ENCODE measurements at places on chromosomes 11 and 22.

DNA sequence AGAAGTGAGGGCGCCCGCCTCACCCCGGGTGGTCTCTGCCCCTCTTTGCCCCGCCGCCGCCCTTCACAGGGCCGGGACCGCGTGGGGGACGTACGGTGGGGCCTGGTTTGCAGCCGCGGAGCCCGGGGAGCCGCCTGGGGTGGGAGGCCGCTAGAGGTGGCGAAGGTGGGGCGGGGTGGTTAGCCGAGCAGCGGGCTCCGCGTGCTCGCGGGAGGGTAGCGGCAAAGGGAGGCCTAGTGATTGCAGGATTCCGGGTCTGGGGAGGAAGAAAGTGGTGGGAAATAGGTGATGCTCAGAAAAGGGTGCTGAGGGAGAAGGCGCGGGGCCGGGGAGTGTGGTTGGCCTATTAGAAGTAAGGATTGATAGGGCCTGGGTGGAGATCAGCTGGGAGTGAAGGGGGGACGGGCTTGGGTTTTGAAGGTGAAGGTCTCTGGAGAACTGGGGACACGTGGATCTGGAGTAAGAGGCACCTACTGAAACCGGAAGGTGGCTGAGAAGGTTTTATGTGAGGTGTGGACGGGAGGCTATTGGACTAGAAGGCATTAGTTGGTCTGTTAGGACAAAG lies 571 bp downstream of the FAR1 start:
- peak; percentile 34 for DNase-seq

GRCh38 chr11:10376061-10376460 lies 71.2 kb downstream of the ADM start:
- DNase-seq = no peak

DNA sequence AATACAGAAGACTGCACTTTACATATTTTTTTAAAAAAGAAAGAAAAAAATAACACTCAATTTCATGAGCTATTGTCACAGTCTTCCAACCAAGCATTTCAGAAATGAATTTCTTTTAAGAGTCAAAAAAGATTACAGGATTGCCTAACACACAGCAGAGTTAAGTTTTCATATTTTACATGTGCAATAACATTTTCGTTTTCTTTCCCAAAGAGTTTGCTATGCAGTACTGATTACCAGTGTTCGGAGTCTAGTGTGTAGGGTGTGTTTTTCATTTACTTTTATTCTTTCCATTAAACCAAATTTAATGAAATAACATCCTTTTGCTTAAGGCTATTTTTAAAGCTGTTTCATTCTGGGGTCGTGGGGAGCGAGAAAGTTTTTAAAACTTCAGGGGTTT lies 53.2 kb downstream of the MN1 start:
- DNase-seq = no peak

DNA sequence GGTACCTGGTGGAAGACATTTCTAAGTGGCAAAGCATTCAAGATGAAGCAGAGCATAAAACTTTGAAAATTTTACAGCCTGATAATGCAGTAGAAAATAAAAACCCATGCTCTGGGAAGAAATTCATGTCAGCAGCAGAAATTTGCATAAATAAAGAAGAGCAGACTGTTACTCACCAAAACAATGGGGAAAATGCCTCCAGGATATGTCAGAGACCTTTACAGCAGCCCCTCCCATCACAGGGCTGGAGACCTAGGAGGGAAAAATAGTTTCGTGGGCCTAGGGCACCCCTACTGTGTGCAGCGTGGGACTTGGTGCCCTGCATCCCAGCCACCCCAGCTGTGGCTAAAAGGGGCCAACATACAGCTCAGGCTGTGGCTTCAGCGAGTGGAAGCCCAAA lies 5.4 kb upstream of the DKK3 start:
- DNase-seq = no peak

GRCh38 chr11:74730571-74731260 lies 510 bp downstream of the CHRDL2 start:
- DNase-seq = no peak
